Activated naive CD8-positive, alpha-beta T cell treated with anti-CD3 and anti-CD28 coated beads, Interleukin-2, amount 10 ng/mL, durations not matched to agents 7 days and 5 days (primary cell): ENCODE measurements at places on chromosomes 3 and 15.

DNA sequence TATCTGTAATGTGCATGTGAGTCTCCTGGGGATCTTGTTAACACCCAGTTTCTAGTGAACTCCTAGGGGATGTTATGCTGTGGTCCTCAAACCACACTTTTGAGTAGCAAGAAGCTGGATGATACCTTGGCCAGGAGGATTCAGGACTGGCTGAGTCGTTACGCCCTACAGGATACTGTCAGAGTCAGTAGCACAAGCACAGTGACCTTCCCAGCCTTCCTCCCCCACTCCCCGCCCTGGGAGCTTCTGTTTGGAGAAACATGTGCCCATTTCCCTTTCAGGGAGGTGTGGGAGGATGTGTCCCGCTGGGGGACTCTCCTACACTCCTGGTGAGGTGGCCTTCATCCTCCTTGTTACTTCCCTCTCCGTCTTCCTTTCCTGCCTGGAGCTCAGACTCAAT is 76.4 kb upstream of the TRPM1 start:
- DNase-seq: no peak

DNA sequence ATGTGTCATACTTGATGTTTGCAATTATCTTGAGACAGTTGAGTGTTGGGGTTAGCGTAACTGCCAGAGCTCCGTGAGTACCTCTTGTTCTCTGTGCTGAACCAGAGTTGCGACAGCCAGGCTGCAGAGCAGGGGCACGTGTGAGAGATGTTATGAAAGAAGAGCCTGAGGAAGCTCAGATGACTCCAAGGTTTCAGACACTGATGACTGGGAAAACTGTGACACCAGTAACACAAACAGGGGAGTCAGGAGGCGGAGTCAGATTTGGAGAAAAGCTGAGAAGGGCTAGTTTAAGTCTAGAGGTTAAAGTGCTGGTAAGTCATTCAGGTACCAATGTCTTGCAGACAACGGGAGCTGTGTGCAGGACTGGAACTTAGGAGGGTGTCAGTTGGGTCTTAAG is 45.0 kb downstream of the BLM start:
- no peak for DNase-seq

DNA sequence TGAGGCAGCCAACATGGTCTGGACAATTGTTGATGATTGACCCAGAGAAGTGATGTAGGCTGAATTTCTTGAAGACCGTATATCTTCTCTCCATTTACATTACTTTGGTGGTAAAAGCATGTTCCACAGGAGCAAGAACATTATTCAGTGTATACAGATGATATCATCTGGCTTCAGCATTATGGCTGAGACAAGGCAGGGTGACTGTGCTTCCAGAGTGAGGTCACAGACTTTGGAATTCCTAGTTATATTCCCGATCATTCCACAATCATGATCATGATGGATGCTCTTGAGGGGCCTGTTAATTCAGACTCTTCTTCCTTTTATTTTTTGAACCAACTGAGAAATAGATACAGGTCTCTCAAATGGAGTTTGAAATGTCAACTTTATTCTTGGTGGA is 19.0 kb downstream of the PLS1 start:
- no peak for DNase-seq

- DNase-seq: no peak
Observed at GRCh38 chr3:32501783-32502117, 902 bp downstream of the CMTM6 start.

GRCh38 chr3:114207768-114208167 is 28.9 kb upstream of the DRD3 start:
- no peak for DNase-seq

GRCh38 chr3:52494886-52495495 is at the start of gene STAB1:
STAB1 (plus strand) TSS chr3:52495338; CDS start chr3:52495414, 76 bp downstream.
- DNase-seq: no peak

DNA sequence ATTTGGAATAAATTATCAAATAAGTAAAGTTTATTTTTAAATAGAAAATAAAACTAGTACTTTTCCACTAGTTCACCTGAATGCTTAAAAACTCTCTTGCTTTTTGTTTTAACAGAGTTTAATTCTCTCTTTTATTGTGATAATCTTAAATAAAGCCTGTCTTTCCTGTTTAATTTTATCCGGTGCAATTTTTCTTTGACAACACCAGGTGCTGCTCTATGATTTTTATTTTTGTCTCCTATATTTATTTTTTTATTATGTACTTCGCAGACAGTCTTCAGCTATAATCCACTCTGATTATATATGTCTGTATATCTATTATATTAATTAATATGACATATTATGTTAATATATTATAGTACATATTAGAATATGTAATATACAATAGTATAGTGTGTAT is 1293.0 kb upstream of the EPHA6 start:
- DNase-seq: no peak
